Spleen (tissue), 13 donors: ENCODE measurements at places on chromosomes 12 and 14. TPM values are rescaled to one million over a fixed set of nuclear protein-coding genes. Genes with fewer than 3 reads are reported as not detected.

The COCH gene
- total RNA-seq: 7.0 TPM

DNA sequence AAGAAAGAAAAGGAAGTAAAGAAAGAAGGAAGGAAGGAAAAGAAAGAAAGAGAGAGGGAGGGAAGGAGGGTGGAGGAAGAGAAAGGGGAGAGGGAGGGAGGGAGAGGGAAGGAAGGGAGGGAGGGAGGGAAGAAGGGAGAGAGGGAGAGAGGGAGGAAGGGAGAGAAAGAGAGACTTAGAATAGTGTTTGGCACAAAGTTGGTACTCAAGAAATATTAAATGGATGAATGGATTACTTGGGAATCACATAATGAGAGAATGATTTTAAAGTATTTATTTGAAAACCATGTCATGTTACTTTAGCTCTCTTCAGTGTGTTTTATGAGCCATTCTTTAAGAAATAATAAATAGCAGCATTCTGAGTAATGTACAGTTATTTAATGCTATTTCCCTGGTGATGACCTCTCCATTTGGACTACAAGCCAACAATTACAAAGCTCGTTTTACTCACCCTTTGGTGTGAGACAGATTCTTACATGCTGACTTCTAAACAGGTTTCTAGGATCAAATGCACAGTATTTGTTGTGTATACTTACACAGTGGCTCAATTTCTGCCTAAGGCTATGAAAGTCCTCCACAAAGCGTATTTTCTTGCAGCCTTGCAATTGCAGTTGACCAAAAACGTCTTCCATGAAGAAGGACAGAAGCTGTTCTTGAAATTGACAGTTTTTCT, 861 bp downstream of the IL26 start:
- DNase-seq: no peak

The PLEKHG3 gene
- total RNA-seq: 56.2 TPM

The SLC6A12 gene
- 2.8 TPM for total RNA-seq

- DNase-seq: no peak
Observed at GRCh38 chr14:100649173-100649519, 61.9 kb upstream of the BEGAIN start.

DNA sequence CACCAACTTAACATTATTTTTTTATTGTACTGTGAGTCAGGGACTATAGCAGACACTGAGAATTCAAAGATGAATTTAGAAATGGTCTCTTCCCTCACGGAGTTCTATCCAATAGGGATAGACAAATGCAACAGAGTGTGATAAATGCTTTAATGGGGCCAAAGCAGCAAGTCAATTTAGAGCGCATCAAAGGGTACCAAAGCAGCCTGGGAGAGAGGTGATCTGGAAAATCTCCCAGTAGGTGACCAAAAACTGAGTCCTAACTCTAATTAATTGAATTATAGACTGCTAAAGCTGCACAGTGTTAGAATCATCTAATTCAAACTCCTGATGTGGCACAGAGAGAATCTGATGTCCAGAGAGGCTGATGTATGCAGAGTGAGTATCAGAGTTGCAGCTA, 2.6 kb downstream of the LIN7A start:
- no peak for DNase-seq

GRCh38 chr12:1668833-1669543, 21.9 kb upstream of the ADIPOR2 start:
- no peak for DNase-seq

DNA sequence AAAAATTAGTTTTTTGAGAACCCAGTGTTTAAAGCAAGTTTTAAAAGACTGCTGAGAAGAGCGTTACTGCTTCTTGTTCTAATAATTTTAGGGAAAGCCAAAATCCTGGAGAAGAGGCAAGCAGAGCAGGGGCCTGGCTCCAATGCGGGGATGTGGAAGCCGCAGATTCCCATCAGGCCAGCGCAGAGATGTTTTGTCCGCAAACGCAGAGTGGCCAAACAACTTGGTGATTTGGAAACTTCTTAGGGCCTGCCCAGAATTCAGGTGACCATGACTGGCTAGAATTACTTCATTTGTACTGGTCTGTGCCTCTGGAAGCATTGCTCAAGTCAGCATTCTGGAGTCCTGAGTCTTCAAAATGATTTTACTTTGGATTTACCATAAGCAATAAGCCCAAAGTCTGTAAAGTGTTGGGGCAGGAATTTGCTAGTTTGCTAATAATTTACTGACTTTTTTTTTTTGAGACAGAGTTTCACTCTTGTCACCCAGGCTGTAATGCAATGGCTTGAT, 208.4 kb downstream of the PPM1H start:
- DNase-seq: no peak

- no peak for DNase-seq
Observed at GRCh38 chr12:104094284-104094683, 30.0 kb downstream of the HCFC2 start.

DNA sequence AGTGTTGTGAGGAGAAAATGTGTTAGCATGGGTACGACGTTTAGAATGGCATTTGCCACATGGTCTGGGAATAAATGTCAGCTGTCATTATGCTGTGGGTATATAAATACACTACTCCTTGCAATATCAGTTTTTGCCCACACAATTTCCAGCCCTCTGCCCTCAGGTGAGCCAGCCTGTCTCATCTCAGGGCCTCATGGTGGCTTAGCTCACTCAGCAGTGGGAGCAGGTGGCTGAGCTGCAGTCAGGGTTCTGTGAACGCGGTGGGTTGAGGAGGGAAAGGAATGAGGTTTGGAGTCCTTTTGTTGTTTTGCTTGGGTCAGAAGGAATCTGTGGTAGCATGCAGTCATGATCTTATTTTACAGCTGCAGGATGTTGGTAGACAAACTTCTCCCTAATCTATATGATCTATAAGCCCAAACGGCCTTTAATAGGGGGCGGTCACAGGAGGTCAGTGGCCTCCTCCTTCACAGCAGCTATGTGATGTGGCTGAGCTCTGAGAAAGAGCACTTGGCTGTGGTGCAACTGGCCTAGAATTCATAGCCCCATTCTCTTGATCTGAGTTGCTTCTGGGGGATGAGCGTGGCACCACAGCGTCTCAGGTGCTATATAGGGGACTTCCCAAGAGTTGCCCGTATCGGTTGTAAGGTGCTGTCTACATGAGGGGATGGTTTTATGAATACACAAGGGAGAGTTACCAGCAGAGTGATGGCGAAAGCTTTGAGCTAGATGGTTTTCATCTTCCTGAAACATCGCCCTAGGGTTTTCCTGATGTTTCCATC, 27.8 kb upstream of the KCNA5 start:
- DNase-seq: no peak

DNA sequence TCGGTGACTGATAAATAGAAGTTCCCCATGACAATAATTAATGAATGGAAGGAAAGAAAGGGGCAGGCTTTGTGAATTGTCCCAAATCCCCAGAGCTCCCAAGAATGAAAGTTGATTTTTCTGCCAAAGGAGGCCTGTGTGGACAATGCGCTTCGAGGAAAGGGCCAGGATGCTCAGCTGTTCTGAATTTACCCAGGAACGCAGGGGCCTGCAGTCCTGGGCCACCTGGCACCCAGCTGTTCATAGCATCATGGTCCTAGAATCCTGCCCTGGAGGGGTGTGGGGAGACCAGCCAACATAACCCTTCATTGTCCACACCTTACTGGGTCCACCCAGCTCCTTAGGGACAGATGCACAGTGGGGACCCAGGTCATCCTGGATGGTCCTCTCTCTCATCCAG, 587.5 kb downstream of the BCL11B start:
- DNase-seq: no peak

GRCh38 chr14:53017837-53018236, 67.0 kb upstream of the FERMT2 start:
- DNase-seq: no peak

DNA sequence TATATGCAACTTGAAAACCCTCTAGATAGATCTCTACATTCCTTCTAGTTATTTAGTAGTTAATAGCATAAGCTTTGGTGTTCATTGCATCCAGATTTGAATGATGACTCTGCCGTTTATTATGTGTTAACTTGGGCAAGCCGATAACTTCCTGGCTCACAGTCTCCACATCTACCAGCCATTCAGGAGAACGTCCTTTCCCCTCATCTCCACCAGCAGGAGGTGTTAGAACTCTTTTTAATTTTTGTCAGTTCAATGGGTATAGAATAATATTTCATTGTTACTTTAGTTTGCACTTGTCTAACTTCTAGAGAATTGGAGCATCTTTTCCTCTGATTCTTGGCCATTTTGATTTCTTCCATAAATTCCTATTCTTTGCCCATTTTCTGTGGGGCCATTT, 30.0 kb upstream of the WSCD2 start:
- DNase-seq: no peak

The TMEM30B gene
- total RNA-seq: 0.94 TPM

- DNase-seq: no peak
Observed at GRCh38 chr12:166425-167075, 47.4 kb downstream of the SLC6A12 start.

- DNase-seq: no peak
Observed at GRCh38 chr14:55889124-55889523, 229.1 kb upstream of the PELI2 start.

- no peak for DNase-seq
Observed at GRCh38 chr14:21506557-21506956, 4.6 kb downstream of the METTL3 start.

The DYRK2 gene
- total RNA-seq: 42.8 TPM

DNA sequence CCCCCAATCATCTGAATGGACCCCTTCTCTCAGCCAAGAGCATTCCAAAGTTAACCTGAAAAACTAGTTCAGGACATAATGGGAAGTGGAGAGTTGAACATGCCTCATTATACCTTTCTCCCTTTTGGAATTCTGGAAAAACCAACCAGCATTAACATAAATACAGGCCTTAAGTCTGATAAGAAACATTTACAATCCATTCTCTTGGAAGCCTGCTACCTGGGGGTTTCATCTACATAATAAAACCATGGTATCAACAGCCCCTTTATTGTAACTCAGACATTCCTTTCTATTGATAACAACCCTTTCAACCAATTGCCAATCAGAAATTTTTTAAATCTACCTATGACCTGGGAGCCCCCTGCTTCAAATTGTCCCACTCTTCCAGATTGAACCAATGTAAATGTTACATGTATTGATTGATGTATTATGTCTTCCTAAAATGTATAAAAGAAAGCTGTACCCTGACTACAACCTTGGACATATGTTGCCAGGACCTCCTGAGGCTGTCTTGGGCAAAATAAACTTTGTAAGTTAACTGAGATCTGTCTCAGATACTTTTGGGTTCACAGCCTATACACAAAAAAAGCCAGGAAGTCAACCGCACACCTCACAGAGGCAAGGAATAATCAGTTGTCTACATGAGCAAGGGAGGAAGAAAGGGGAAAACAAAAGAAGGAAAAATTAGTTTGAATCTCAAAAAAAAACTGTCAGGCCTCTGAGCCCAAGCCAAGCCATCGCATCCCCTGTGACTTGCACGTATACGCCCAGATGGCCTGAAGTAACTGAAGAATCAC, 17.6 kb upstream of the SSTR1 start:
- no peak for DNase-seq

- no peak for DNase-seq
Observed at GRCh38 chr12:106709068-106709511, 65.4 kb upstream of the RIC8B start.

GRCh38 chr12:59119676-59120075, 199.4 kb upstream of the LRIG3 start:
- DNase-seq: no peak

- DNase-seq: no peak
Observed at GRCh38 chr12:120689397-120690082, 2.6 kb downstream of the MLEC start.

GRCh38 chr12:89351489-89352241, 636 bp downstream of the DUSP6 start:
- DNase-seq: peak; percentile 93

GRCh38 chr12:66164349-66164821, 5.4 kb downstream of the TMBIM4 start:
- DNase-seq: no peak

- DNase-seq: no peak
Observed at GRCh38 chr14:104001003-104001402, 58.7 kb upstream of the RD3L start.

DNA sequence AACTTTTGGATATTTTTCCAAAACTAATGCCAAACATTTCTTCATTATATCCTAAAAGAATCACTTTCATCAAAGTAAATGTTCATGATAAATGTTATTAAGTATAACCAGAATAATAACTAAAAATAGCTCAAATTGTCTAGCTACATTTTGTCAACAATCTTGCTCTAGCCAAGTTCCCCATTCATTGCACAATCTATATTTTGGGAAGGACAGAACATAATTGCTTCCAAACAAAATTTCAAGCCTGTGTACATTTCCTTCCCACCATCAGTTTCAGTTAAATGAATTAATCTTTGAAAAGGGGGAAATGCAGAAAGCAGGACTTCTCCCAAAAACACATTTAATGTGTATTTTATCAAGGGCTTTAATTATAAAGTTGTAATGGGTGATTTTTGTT, 98.0 kb upstream of the PLEKHG7 start:
- DNase-seq: no peak

GRCh38 chr14:100486025-100486828, 101.0 kb downstream of the BEGAIN start:
- no peak for DNase-seq

The TAS2R50 gene
- total RNA-seq: 4.4 TPM
